ENCODE measurements at places on chromosomes 2 and 18.

DNA sequence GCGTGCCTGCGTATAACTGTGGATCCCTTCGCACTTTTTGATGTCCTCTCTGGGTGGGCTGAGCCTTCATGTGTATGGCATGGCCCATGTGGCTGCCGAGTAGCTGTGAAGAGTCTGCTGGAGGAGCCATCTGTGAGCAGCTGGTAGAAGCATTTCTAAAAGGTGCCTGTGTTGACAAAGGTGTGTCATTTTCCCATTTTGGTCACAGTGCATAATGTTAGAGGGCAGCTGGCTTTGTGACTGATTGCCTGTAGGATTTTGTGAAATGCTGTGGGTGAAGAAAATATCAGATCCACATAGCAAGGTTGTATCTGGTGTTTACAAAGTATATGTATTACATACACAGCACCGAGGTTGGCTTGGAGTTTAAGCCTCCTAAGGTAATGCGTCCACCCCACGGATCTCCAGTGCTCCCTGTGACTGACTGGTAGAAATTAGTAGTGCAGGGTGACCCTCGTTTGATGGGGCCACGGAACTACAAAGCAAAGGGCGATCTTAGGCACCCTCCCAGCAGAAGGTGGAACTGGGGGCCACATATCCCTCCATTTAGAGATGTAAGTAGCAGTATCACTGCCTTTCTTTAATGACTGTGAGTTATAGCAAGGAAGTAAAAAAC is 16.5 kb downstream of the GATA6 start:
- DNase-seq: no peak

DNA sequence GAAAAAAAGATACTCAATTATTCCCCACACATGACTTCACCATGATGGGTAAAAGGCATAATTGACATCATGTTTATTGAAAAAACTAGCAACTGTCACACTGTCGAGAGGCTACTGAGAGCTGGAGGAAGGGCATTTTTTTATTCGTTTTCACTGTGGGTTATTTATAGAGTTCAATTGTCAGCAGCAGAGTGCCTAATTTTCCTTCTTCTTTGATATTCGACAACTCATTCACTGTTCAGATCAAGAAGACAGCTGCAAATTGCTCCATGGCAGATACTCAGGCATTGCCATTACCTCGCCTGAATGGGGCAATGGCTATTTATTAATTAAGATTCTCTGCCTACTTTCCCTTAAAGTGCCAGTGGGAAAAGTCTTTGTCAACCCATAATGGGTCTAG is 197.5 kb upstream of the NRP2 start:
- no peak for DNase-seq

GRCh38 chr2:44498551-44498950 is 136.8 kb downstream of the CAMKMT start:
- no peak for DNase-seq

DNA sequence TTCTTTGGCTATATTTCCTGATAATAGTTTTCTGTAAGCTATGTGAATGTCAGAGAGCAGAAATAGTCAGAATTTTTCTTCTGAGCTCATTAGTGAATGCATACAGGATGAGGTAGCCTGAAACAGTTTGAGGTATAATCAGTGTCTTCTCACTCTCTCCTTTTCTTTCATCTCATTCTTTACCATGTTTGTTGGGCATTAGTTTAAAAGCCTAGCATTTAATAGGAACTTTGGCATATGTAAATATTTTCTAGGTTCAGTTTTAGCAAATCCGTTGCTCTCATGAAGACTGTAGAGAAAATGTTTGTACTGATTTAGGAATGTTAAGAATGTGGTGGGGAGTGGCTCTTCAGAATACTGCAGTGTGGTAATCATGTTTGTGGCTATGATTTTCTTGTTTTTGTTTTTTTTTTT is 119.4 kb downstream of the PARD3B start:
- DNase-seq: no peak

GRCh38 chr18:59810735-59811520 is 88.9 kb upstream of the PMAIP1 start:
- no peak for DNase-seq

DNA sequence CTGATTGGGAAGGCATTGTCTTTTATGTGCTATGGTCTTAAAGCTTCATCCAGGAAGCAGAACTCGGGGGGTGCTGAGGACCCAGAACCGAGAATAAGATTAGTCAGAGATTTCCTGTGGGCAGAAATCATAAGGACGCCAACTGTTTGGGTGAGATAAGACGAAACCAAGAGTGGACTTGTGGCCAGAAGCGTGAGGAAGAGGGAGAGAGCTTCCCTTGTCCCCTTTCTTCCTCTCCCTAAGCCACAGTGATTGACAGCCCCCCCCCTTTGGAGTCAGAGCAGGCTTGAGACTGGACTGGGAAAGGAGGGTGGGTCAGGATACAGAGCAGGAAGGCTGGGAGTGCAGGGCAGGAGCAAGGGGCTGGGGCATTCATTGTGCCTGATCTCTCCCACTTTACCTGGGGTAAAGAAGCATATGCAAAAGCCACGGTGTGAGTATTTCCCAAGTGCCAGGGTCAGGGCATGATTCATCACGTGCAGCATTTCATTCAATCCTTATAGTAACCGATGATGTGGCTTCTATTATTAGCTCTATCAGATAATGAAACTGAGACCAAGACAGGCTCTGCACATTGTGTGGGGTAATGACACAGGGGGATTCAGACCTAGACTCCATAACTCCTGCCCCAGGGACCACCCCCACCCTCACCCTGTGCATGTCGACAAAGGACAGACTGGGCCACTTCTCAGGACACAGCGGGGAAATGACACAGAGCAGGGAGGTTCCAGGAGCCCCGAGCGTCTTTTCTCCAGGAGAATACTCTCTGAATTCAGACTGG is 3.0 kb upstream of the IL1RN start:
- DNase-seq: no peak

DNA sequence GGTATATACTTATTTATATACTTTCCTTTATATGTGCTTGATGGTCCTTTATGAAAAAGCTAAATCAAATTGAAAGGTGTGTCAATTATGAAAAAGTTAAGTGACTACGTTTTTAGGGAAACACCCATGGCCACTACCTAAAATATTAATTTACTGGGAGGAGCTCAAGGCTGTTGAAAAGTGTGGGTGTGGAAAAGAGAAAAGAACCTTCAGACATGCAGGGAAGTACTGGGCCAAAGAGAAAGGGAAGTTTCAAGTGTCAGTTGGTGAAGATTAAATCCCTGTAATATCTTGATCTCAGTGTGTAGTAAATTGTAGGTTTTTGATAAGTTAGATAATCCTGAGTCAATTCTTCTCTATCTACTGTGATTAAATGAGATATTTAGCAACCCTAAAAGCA is 6.2 kb upstream of the GKN1 start:
- DNase-seq: no peak

- no peak for DNase-seq
Observed at GRCh38 chr2:233399306-233400225, 45.3 kb downstream of the DGKD start.

GRCh38 chr2:44433895-44434294 is 72.1 kb downstream of the CAMKMT start:
- DNase-seq: no peak

DNA sequence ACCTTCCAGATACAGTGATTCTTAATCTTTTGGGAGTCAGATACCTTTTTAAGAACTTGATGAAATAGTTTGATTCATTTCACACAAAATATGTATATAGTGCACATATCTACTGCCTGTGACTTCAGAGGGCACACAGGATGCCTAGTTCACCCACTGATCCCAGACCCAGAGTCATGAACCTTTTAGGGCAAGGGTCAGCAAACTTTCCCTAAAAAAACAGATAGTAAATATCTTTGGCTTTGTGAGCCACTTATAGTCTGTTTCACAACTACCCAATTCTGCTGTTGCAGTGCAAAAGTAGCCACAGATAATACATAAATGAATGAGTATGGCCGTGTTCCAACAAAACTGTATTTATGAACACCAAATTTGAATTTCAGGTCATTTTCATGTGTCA is 124.9 kb downstream of the ANKRD44 start:
- no peak for DNase-seq

- DNase-seq: no peak
Observed at GRCh38 chr2:222256250-222256649, 42.5 kb downstream of the PAX3 start.

DNA sequence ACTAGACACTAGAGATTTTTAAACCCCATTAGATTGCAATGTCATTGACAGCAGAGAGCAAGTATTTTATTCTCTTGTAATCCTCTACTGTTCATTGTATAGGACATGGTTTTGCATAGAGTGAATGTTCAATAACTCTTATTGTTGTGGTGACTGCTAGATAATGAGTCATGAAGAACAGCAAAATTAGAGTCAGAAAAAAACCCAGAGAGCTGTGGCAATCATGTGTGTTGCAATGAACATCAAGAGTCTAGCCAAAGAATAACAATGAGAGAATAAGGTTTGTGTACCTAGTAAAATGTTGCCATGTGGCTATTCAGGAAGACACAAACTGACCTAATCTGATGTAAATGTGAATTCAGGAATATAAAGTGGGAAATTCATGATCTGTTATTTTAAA is 684.0 kb downstream of the DSC3 start:
- no peak for DNase-seq

DNA sequence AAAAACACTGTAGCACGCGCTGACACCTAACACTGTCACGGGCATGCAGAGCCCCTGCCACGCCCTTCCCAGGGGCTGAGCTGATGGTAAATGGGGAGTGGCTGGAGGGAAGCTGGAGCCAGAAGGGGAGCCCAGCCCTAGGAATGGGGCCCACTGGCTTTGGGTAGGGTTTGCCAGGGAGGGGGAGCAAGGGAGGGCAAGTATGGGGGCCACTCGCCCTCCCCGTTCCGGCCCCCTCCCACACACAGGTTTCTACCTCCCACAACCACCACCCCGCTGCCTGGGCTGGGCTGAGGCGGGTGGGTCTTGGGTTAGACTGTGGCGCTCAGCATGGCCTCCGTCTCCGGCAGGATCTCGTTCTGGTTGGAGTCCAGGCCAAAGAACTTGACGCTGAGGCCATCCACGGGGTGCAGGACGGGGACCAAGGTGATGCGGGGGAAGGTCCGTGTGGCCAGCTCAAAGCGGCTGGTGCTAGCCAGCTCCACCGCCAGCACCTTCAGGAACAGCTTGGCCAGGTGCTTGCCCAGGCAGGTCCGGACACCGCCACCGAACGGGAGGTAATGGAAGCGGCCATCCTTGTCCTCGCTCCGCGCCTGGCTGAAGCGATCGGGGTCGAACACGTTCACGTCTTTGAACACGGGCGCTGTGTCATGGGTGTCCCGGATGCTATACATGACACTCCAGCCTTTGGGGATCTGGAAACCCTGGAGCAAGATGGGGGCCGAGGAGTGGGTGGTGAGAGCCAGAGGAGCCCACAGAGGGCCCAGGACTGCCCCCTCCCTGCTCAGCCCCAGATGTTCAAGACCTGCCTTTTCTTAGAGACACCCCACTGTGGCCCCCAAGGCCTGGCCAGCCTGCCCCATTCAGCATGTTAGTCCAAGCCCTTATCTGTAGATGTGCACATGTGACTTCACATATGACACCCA is 15.5 kb downstream of the CYP26B1 start:
- peak; percentile 50 for DNase-seq

GRCh38 chr2:28902584-28902983 is 8.1 kb downstream of the WDR43 start:
- no peak for DNase-seq

GRCh38 chr2:71583876-71584275 is 130.5 kb downstream of the DYSF start:
- no peak for DNase-seq

DNA sequence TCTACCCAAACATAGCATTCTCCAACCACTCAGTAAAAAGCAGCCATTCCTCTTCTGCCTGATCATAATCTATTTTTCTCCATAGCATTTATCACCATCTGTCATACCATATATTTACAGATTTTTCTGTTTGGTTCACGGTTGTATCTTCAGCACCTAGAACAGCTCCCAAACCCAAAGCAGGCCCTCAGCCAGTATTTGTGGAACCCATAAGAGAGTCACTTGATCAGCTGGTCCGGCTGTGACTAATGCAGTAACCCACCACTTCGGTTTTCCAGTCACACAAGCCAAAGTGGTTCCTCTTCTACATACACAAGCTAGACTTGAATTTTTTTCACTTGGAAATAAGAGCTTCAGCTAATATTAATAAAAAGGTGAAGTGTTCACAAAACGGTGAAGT is 511.6 kb upstream of the CELF4 start:
- DNase-seq: no peak

Data from ascending aorta (tissue), 2 donors.